Kidney capillary endothelial cell (primary cell): ENCODE measurements at places on chromosomes 4 and X.

DNA sequence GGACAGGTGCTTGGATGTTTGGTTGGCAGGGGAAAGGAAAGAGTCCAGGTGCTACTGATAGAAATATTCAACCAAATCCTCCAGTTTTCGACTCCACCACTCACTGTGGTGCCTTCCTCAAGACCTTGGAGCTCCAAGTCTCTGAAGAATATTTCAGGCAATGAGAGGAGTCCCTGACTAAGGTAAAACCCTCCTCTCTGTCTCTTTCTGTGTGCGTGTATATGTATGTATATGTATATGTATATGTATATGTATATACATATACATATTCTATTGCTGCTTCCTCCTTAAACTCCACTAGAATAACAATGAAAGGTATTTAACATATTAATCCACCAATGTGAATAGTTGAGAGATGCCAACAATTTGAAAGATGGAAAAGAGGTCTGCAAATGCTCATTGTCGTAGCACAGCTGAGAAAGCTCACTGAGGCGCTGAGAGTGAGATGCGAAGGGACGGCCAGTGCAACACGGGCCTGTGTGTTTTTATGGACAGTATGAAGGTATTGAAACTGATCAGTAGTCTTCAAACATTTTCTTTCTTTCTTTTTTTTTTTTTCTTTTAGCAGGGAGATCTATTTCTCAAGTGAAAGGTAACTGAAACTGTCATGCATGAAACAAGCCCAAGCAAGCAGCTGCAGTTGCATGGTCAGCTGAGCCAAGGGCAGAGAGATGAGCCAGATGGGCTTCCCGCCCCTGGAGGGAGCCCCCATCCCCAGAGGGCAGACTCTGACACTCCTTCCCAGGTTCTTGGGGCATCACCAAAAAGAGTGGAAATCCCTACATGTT lies 41.1 kb upstream of the HS3ST1 start:
- no peak for DNase-seq

DNA sequence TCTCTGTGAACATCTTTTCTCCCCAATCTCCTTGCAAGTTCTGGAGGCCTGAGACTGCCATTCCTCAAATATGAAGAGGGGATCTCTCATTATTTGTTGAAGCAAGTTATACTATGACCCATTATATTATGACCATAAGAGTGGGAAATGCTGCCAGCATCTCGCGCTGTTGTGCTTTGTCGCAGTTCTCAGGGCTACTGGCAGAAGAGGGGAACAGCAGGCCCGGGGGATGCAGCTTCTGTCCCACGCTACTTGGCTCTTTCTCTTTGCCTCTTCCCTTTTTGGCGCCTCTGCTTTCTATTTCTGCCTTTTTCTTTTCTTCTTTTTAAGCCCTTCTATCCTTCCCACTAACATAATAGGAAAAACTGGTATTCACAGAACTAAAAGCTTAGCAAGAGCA lies 64.2 kb downstream of the GEMIN8 start:
- DNase-seq: no peak

- DNase-seq: peak; percentile 86
Observed at GRCh38 chr4:98659741-98660462, 1.5 kb upstream of the TSPAN5 start.

- no peak for DNase-seq
Observed at GRCh38 chr4:74455361-74456055, 10.6 kb downstream of the AREG start.

DNA sequence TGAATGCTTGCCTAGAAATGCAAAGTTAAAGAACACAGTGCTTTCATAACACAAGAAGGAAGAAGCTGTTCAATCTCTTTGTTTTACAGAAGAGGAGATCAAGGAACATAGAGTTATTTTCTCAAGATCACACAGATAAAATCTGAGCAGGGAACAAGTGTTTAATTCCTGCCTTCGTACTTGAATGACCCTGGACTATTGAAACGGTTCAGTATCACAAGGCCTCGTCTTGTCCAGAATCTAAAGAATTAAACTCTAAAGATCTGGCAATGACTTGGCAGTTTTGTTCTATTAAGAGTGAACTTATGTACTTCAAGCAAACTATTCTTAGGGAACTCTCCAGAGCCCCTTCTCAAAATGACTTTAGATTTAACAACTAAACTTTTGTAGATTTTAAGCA lies 97.7 kb downstream of the ANXA5 start:
- DNase-seq: no peak

DNA sequence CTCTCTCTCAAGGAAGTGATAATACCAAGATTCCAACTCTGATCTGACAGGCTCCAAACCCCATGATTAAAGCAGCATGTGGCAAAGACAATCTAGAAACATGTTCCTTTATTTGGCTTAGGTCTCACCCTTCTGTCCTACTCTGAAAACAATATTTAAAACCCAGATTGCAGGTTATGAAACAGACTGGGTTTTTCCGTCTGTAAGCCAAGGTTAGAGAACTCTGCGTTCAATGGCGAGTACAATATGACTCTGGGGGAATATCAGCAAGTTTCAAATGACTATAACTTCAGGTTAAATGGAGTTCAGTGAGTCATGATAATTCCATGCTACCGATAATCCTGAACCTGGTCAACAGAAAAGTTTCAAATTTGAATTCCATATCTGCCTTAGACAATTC lies 50.8 kb downstream of the ANAPC10 start:
- DNase-seq: no peak

GRCh38 chr4:38610521-38610920 lies 53.5 kb upstream of the KLF3 start:
- no peak for DNase-seq

- DNase-seq: no peak
Observed at GRCh38 chr4:168540503-168541265, 43.8 kb downstream of the PALLD start.

DNA sequence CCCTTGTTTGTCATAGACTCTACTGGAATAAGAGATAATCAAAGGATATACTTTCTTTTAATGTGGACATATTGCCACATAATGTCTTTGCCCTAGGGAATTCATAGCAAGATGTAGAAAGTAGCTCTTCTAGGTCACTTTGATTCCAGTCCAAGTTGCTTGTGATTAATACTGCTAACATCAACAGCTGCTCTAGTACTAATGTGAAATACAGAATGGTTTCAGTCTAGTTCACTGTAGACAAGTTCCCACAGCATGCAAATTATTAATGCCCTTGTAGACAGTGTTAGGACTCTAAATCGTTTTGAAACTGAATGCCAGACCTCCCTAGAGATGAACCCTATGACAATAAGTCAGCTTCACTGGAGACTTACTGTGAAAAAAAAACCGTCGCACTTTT lies 494.6 kb upstream of the ATOH1 start:
- DNase-seq: no peak

- no peak for DNase-seq
Observed at GRCh38 chr4:98778206-98778605, 119.8 kb upstream of the TSPAN5 start.
